Activated T-cell treated with anti-CD3 and anti-CD28 coated beads, Interleukin-2, amount 50 U/mL, for 72 hours (primary cell): ENCODE measurements at places on chromosomes 13 and 19.

DNA sequence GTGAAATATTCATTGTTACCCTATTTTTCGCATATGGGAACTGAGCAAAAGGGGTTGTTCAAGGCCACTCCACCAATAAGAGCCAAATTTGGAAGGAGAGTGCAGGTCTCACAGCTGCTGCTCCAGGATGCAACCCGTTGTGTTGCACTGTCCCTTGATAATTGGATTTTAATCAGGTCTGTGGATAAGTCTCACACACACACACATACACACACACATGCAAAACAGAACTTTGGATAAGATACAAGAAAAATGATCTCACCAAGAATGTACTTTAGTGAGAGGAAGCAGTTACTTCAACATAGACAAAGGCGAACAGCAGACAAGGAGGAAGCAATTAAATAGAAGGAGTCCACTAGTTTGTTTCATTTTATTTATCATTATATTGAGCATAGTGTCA, 127.3 kb upstream of the EDNRB start:
- DNase-seq: no peak

GRCh38 chr13:22915442-22916082, 265.2 kb upstream of the SGCG start:
- no peak for DNase-seq

DNA sequence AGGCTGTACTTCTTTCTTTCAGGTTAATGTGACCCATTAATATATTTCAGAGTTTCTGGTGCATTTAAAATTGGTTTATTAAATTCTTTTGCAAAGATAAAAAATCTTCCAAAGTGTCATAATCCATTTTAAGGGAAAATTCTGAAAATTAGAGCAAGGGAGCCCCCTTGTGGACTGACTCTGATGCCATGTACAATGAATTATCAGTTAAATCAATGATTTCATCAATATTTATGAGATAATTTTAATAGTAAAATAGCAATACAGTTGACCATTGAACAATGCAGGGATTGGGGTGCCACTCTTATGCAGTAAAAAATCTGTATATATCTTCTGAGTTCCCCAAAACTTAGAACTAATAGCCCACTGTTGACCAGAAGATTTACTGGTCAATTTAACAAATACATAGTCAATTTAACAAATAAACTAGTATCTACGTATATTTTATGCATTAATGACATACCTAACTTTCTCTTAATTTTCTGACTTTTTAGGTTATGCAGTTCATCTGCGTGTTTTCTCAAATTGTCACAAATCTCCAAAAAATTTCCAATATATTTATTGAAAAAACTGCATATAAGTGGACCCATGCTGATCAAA, 479.1 kb upstream of the MIR17HG start:
- no peak for DNase-seq

- DNase-seq: peak; percentile 100
Measured at GRCh38 chr19:6110360-6110977, at the start of gene RFX2. Gene RFX2, minus strand, starts transcription at chr19:6110500. Its CDS starts 63,004 bp downstream, at chr19:6047496.

- DNase-seq: no peak
Measured at GRCh38 chr13:102902789-102903347, 57.0 kb downstream of the ERCC5 start.

DNA sequence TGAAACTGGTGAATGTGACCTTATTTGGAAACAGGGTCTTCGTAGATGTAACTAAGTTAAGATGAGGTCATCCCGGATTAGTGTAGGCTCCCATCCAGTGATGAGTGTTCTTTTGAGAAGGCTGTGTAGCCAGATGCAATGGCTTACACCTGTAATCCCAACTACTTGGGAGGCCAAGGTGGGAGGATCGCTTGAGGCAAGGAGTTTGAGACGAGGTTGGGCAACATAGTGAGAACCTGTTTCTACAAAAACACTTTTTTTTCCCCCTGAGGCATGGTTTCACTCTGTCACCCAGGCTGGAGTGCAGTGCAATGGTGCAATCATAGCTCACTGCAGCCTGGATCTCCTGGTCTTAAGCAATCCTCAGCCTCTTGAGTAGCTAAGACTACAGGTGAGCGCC, 36.4 kb downstream of the FBN3 start:
- DNase-seq: no peak

DNA sequence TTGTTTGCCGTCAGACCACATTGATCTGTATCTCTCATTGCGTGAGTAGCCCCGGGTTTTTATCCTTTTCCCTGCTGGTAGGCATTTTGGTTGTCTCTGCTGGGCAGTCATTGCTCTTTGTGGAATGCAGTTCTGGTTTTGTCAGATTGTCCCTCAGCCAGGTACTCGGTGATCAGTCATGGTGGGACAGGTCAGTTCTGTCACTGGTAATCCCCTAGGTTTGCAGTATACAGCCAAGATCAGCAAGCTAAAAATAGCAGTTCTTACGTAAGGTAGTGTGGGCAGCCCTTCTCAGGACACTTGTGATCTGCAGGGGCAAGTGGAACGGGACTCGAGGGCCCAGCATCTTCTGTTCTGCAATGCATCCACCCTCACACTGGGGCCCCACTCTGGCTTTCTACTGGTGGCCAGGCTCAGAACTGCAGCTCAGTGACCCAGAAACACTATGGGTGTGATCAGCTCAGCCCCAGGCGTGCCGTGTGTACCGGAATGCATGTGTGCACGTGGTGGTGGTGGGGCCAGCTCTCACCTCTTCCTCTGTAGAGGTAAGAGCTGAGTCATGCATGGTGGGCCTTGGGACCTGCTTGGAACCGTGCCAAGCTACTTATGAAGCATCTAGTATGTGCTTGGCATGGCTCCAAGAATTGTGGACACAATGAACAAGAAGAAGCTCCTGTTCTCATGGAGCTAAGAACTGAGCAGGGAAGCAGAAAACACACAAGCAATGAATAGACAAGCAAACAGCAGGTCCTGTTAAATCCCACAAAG, 6.3 kb downstream of the PLEKHF1 start:
- peak; percentile 90 for DNase-seq

DNA sequence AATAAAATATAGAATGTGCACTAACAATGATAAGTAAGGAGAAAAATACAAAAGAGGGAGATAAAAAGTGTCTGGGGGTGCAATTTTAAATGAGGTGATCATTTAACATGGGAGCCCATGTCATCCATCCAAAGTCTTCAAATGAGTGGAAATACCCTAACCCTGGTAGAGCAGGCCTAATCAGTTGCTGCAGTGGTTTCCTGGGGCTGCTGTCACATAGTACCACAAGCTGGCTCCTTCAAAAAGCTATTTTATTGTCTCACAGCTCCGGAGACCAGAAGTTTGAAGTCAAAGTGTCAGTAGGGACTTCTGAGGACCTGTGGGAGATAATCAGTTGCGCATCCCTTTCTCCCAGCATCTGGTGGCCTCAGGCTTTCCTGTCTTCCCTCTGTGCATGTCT, 717.9 kb downstream of the DIAPH3 start:
- DNase-seq: no peak

DNA sequence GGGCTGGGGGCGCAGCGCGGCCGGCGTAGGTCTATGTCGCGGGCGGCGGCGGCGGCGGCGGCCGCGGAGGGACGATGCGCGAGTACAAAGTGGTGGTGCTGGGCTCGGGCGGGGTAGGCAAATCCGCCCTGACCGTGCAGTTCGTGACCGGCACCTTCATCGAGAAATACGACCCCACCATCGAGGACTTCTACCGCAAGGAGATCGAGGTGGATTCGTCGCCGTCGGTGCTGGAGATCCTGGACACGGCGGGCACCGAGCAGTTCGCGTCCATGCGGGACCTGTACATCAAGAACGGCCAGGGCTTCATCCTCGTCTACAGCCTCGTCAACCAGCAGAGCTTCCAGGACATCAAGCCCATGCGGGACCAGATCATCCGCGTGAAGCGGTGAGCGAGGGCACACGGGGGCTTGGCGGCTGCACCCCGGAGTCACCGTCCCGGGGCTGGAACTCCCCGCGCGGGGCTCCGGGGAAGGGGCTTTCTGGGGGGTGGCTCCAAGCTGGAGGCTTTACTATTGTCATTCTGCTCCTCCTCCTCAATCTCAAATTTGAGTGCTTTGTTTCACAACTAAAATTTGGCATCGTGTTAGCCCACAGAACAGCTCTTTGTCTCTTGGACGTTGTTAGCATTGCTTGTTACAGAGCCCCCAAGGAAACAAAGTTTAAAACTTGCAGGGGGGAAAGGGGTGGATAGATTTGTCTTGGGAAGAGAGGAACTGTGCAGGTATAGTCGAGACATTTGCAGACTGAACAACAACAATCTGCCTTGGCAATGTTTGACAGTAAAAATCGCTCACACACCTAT, 630 bp downstream of the RAP2A start:
- peak; percentile 48 for DNase-seq

- DNase-seq: no peak
Measured at GRCh38 chr19:16336571-16336970, 11.9 kb downstream of the KLF2 start.

- DNase-seq: no peak
Measured at GRCh38 chr19:28847468-28847867, 365.5 kb downstream of the UQCRFS1 start.

GRCh38 chr13:37986811-37987210, 117.2 kb upstream of the TRPC4 start:
- no peak for DNase-seq

GRCh38 chr19:48946463-48947257, 8.0 kb upstream of the BAX start:
- DNase-seq: no peak

DNA sequence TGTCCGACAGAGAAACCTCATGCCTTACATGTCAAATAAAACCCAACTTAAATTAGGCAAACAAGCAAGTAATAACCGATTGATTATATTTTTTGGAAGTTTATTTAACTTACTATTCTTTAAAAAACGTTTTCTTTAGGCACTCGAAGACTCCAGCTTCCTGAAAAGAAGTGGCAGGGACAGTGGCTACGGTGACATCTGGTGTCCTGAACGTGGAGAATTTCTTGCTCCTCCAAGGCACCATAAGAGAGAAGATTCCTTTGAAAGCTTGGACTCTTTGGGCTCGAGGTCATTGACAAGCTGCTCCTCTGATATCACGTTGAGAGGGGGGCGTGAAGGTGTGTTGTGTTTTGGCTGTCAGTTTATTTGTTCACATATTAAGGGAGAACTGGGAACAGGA, 164.4 kb downstream of the LMO7 start:
- DNase-seq: no peak

GRCh38 chr19:6381030-6381750, 5.5 kb upstream of the PSPN start:
- no peak for DNase-seq

- DNase-seq: no peak
Measured at GRCh38 chr13:73922493-73923393, 211.5 kb downstream of the KLF12 start.

DNA sequence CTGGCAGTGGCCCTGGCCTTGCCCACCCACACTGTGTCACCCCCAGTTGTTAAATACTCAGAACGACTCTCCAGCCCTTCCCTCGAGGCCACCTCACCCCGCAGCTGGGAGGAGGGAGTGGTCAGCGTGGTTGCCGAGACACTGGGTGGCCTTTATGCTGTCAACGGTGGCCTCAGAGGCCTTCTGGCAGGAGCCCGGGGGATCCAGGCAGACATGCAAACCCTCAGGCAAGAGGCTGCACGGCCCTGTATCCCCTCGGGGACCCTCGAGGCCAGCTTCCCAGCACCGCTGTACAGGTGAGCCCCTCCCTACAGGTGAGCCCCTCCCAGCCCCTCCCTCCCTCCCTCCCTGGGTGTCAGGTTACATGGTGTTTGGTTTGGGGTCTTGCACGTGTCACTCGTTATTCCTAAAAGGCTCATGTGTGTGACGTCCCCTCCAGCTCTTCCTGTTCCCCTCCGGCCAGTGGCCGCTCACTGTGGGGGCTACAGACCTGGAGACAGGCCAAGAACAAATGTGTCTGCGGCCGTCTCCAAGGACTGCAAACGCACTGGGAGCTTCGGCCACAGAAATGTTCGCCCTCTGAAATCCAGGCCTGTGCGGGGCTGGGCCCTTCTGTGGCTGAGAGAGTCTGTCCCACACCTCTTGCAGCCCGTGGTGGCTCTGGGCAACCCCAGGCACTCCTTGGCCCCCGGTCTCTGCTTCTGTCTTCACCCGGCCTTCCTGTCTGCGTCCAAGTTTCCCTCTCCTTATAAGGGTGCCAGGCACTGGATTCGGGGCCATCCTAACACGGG, at the start of gene TEKTIP1:
Gene TEKTIP1 (plus strand): TSS at position 210 of the 791 bp plus-strand sequence. CDS start 4 bp downstream, at position 214.
- DNase-seq: no peak

DNA sequence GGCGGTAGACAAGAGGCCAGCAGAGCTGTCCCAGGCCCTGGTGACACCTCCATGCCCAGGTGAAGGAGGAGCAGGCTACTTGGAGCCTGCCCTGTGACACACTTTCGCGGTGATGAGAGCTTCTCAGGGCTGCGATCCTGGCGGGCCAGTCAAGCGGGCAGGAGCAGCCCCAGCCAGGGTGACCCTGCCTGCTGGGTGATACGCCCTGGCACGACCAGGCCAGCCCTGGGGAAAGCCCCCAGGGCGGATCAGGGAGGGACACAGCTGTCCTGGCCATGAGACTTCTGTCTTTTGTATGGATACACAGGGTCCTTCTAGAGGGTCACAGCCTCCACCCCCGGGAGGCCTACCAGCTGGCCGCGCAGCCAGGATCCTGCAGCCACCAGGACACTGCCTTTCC, 13.1 kb downstream of the DNM2 start:
- DNase-seq: no peak

DNA sequence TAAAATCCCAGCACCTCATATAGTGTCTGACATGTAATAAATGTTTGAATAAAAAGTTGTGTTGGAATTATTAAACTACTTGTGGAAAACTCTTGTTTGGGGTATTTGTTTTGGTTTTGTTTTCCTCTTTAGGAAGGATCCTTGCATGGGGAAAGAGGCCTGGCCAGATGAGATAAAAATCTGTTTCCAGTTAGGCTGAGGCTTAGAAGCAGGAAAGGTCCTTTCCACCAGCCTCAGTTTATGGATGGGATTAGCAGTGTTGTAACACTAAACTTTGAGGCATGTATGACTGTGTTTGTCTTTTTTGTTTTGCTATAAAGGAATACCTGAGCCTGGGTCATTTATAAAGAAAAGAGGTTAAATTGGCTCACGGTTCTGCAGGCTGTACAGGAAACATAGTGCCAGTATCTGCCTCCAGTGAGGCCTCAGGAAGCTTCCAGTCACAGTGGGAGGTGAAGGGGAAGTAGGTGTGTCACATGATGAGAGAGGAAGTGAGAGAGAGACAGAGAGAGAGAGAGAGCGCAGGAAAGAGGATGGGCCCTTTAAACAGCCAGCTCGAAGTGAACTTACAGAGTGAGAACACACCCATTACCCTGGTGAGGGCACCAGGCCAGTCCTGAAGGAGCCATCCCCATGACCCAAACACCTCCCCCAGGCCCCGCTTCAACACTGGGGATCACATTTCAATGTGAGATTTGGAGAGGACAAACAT, 21.6 kb downstream of the SPATA13 start:
- DNase-seq: no peak
